Stimulated activated CD4-positive, alpha-beta T cell treated with anti-CD3 and anti-CD28 coated beads, Interleukin-1b, Interleukin-23, amount 100 ng/mL, for 1 hour (primary cell): ENCODE measurements at places on chromosomes 1 and 21.

GRCh38 chr1:184567637-184568036 lies 180.8 kb downstream of the C1orf21 start:
- no peak for DNase-seq

GRCh38 chr1:47934243-47934805 lies 62.9 kb downstream of the TRABD2B start:
- no peak for DNase-seq

DNA sequence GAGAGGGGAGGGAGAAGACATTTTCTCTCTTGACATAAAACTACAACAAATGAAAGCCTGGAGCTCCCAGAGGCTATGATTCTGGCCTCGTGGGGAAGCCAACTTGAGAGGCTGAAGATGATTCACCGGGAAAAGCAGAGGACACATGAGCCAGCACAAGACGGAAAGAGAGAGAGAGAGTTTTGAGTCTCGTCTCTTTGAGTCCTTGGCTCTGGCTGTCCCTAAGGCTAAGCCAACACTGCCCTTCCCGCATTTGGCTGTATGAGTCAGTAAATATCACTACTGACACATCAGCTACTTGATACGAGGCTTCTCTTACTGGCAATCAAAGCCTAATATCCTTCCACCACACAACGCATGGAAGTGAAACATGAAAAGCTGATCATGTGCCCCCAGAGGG lies 95.5 kb downstream of the GRIK3 start:
- no peak for DNase-seq

DNA sequence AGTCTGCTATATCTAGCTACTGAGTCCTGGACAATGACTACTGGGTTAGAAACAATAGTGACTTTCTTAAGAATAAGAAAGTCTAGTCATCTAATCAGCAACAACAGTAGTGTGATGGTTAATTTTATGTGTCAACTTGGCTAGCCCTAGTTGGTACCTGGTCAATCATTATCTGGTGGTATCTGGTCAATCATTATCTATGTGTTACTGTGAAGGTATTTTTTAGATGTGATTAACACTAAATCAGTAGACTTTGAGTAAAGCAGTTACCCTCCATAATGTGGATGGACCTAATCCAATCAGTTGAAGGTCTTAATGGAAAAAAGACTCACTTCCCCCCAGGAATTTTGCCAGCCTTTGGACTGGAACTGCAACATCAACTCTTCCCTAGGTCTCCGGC lies 312.6 kb downstream of the SIPA1L2 start:
- DNase-seq, result no peak

DNA sequence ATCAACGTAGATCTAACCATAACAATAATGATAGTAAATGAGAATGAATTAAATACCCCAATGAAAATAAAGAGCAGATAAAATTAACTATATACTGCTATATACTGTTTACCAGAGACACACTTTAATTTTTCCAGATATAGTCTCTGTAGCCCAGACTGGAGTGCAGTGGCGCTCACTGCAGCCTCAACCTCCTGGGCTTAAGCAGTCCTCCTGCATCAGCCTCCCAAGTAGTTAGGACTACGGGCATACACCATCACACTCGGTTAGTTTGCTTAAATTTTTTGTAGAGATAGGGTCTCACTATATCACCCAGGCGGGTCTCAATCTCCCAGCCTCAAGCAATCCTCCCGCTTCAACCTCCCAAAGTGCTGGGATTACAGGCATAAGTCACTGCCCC lies 37.2 kb downstream of the TRIM33 start:
- no peak for DNase-seq

DNA sequence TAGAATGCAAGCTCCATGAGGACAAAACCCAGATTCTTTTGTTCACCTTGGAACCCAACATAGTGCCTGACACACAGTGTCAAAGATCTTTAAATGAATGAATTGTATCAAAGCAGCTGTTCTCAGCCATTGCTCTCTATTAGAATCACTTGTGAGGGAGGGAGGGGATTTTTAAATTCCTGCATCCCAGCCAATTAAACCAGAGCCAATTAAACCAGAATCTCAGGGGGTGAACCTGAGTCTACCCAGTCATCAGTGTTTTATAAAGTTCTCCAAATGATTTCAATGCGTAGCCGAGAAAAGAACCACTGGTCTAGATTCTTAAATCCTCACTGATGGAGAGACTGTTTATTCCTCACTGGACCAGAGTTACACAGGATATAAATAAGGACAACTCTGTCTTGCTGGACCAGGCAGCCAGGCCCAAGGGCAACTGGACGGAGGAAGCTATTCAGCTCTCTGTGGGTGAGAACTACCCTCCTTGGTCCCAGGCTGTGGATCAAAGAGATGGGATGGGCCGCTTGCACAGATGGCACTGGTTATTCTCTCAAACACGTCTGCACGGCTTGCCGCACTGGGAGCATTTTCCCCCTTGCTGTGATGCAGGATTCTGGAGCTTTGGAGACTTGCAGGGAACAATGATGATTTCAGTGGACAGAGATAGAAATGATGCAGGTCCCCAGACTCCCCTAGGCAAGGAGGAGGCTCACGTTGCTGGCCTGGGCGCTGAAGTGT lies 20.0 kb upstream of the CDCA8 start:
- DNase-seq, result no peak

GRCh38 chr1:31588751-31589515 lies 12.6 kb downstream of the TINAGL1 start:
- DNase-seq, result no peak
